ENCODE measurements at places on chromosomes 11 and 22.

GRCh38 chr22:47174096-47174495 is 411.6 kb downstream of the TBC1D22A start:
- DNase-seq, result no peak

GRCh38 chr11:87597725-87598124 is 560.0 kb downstream of the TMEM135 start:
- peak; percentile 68 for DNase-seq

DNA sequence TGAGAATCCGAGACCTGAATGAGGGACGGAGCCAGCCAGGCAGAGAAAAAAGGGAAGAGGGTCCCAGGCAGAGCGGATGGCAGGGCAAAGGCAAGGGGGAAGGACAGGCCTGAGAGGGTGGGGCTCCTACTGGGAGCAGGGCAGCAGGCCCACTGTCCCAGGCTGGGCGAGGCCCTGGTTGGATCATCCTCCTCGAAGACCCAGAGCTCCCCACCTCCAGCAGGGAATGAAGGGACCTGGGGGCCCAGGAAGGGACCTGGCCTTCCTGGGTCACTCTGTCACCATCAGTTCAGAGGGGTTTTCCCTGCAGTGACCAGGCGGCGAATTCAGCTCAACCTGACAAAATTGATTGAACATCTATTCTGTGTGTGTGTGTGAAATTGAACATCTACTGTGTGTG is 4.0 kb downstream of the CD5 start:
- DNase-seq, result no peak

DNA sequence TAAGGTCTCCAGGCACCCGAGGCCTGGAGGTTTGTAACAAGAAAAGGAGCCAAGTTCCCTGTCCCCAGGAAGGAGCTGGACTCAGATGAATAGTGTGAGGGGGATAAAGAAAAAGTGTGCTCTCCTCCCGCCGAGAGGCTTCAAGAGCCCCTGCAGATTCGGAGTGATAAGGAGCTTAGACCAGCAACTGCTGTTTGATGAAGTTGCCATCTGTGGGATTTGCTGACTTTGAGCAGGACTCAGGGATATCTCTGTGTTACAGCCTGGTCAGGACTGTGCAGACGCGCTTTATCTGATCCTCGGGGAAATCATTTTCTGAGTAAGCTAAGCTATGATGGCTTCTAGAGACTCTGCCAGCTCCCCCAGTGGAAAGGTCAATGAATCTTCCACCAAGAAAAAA is 1017.0 kb downstream of the TBC1D22A start:
- DNase-seq, result peak; percentile 90

DNA sequence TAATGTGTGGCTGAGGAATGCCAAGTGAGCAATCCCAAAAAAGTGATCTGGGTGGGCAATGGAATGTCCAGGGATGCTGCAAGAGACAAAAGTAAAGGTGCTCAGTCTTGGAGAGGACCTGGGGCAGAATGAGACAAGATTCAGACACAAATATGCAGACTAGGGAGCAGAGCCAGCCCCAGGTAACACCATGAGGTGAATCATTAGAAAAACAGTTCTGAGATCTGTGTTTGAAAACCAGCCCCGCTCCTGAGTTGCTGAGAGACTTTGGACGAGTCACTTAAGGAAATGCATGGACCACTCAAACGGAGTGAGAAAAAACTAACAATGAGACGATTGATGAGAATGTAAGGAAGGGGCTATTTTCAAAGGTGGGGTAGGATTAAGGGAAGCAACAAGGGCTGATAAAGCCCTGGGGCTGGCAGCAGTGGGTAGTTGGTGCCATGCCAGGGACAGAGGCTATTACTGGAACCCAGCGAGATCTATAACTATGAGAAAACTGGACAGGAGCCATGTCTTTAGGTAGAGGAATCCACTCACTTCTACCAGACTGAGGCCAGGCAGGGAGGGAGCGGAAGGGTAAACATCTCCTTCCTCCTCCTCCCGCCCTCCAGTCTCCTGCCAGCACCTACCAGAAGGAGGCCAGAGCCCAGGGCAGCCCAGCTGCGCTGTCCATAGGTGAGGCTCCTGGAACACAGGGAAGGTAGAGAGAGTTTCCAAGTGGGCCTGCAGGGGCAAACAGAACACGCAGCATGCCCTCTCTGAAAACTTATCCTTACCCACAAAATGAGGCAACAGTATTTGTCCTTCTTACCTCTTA is 130.4 kb upstream of the TEAD1 start:
- DNase-seq, result no peak

- DNase-seq, result no peak
Measured at GRCh38 chr11:29251738-29252137, 765.1 kb downstream of the KCNA4 start.

DNA sequence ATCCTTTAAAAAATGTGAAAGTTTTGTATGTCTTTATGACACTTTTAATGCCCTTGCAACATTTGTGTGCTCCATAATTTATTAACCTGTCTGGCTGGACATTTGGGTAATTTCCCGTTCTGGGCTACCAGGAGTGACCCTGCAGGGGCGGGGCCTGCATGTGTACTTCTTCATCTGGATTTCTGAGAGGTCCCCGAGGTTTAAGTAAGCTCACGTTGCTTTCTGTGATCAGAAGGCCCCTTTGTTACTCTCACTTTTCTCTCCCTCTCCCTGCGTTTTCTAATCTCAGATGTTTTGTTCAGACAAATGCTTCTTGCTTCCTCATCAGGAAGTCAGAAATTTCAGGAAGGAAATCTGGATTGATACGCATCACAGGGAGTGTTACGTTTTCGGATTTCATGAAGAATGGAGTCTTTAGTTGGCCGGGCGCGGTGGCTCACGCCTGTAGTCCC is 78.9 kb upstream of the CRYBB3 start:
- no peak for DNase-seq

DNA sequence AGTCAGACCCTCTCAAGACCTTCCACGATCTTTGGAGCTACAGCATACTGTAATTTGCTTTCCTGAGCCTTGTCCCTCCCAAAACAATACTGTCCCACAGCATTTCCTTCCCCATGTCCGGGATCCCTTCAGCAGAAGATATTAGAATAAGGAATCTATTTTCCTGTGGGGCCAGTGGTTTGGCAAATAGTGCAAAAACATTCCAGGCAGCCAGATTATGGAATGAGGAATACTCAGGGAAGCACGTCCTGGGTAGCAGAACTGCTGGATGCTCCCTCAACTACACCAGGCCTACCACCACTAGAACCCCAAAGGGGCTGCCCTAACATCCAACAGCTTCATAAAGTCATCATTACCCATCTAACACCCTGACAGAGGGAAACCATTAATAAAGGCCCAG is 61.5 kb downstream of the AAMDC start:
- DNase-seq, result no peak

- DNase-seq, result no peak
Measured at GRCh38 chr11:134597452-134597851, 185.4 kb upstream of the B3GAT1 start.

DNA sequence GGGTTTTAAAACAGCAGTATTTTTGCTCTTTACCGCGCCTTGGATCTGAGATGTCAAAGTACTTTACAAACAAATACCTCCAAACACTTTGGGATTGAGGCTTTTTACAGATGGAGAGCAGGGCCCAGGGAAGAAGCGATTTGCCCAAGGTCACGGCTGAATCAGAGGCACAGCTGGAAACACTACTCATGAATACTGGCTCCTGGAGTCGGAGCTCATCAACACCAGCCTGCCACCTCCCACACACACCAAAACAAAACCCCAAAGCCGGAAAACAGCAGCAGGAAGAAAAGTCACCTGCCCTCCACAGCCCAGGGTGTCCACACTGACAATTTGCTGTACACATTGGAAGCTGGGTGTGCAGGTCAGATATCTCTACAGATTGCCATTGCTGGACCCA is 339.4 kb downstream of the CADM1 start:
- no peak for DNase-seq

DNA sequence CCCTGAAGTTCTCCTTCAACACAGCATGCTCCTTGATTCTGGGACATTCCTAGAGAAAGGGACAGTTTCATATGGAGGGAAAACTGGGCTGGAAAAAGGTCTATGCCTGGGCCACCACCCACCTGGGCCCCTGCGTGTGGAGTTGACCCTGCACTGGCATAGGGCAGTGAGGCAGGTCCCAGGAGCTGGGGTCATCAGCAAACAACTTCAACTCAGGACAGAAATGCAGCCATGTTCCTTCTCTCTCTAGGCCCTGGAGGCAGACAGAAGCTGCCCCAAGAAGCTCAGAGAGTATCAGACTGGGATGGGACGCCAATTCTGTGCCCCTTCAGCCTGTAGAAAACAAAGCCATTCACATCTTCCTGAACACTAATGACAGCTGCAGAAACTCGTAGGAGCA is 34.9 kb downstream of the RTL6 start:
- DNase-seq, result no peak

DNA sequence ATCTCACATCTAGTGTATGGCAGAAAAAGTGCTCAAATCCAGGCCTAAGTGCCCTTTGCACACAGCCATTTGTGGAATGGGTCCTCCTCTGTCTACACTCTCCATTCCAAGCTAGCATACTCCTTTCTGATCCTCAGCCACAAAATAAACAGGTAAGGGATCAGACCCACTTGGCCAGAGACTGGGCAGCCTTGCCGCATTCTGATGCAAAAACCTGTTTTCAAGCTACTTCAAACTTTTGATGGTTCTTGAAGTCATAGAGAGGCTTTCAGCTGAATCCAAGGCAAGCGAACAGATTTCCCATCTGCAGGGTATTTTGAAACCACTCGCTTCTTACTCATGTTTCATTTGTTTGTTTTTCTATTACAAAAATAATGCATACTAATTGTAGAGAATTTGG is 136.6 kb upstream of the NAV2 start:
- no peak for DNase-seq

- no peak for DNase-seq
Measured at GRCh38 chr11:110128161-110128560, 35.0 kb downstream of the ZC3H12C start.

DNA sequence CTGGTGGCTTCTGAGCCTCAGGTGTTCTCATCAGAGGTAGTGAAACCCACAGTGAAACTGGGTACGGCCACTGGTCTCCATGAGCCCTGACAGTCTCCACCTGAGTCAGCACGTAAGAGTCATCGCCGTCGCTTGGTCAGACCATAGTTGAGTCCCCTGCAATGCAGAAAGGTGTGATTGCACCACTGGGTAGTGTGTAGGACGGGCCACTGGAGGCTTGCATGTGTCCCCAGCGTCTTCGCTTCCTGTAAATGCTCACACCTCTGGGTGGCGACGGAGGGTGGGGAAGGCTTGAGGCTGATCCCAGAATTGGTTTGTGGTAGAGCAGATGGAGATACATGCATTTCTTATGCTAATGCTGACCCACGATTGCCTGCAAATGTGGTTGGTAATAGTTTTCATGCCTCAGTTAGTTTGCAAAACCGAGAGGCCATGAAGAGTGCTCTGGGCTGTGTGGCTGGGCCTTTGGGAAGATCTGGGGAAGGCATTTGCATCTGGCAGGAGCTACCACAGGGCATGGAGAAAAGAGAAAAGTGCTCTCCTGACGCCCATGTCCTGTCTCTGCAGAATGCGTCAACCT is 26.5 kb downstream of the CTTN start:
- no peak for DNase-seq

DNA sequence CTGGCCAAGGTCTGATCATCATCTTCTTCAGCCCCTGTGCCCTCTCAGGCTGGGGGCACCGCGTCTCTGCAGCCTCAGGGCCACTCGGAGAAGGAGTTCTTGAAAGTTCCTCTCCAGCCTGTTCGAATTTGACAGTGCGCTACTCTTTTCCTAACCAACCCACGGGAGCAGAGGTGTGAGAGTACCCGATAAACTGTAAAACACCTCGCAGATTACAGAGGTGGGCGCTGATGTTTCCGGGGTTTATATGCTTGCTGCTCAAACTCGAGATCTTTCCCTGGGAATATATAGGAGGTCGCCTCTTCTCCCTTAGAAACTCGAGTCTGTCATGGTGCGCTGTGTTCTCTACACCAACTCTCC is 515 bp downstream of the CTR9 start:
- no peak for DNase-seq

GRCh38 chr11:45083544-45084087 is 62.8 kb upstream of the PRDM11 start:
- DNase-seq, result no peak

DNA sequence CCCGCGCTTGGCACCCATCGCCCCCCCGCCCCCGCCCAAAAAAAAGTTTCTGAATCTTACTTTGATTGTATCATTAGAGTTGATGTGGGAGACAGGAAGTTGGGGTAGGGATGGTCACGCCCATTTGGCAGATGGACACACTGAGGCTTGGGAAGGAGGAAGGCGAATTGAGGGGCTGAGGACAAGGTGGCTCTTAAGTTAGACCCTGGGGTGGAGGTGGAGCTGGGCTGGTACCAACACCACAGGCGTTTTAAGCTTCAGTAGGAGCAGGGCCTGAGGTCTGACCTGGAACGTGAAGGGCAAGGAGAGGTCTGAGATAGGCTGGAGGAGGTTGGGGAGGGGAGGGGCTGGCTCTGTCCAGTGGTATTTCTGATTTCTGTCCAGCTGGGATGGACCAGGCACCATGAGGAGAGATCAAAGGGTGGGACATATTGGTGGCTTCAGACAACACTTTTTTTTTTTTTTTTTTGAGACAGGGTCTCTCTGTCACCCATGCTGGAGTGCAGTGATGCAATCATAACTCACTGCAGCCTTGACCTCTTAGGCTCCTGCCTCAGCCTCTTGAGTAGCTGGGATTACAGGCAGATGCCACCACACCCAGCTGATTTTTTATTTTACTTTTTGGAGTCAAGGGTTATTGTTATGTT is 799 bp upstream of the CDC42BPG start:
- no peak for DNase-seq

GRCh38 chr11:45212566-45213315 is 66.3 kb downstream of the PRDM11 start:
- DNase-seq, result no peak

GRCh38 chr11:17414317-17414737 is 25.9 kb upstream of the KCNJ11 start:
- no peak for DNase-seq

DNA sequence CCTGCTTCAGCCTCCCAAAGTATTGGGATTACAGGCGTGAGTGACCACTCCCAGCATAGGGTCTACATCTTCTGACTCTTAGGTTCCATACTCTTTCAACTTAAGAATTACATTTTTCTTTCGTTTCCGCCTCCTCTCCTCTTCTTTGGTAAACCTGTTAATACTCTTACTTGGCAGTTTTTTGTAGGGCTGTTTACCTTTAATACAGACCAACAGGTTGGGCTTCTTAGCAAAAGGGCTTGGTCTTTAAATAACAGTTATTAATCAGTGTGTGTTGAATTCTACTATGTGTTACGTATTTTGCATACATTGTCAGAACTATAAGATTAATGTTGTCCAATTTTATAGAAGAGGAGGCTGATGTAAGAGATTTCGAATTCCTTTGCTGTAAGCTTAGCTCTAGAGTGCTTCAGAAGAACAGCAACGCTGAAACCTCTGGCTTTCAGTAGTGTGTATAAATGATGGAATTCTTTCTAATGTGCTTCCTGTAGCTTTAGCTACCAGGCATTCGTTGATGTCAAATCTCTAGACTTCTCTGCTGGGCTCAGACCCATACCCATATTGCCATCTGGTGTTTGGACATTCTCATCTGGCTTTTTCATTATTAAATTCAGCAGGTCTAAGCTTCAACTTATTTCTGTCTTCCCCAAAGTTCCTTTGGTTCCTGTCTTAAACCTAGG is 3.1 kb downstream of the FDX1 start:
- DNase-seq, result no peak

Measured in NCI-H524 (cell line).